Type B pancreatic cell (in vitro differentiated cells): ENCODE measurements at places on chromosomes 16 and 17. TPM values are rescaled to one million over a fixed set of nuclear protein-coding genes. Genes with fewer than 3 reads are reported as not detected.

- H3K27ac ChIP-seq, result no peak overlapping the region
- H3K4me3 ChIP-seq, result no peak overlapping the region
- H3K27me3 ChIP-seq, result no peaks in the 10 kb centered on the region
- no peak for DNase-seq
- H3K4me1 ChIP-seq, result no peaks in the 10 kb centered on the region
- peaks cover 26% of the 10 kb centered on the region for H3K36me3 ChIP-seq
Observed at GRCh38 chr17:78805301-78805700, 23.2 kb upstream of the CYTH1 start.

- H3K4me1 ChIP-seq, result no peaks in the 10 kb centered on the region
- no peak overlapping the region for H3K27ac ChIP-seq
- peaks cover 7% of the 10 kb centered on the region for H3K36me3 ChIP-seq
- no peak for DNase-seq
Observed at GRCh38 chr16:29984137-29984763, 10.6 kb downstream of the TAOK2 start.

GRCh38 chr17:70270554-70270953, 101.2 kb downstream of the KCNJ2 start:
- no peak for DNase-seq
- no peaks in the 10 kb centered on the region for H3K4me1 ChIP-seq
- H3K36me3 ChIP-seq, result no peaks in the 10 kb centered on the region
- H3K27me3 ChIP-seq, result no peaks in the 10 kb centered on the region
- H3K27ac ChIP-seq, result no peak overlapping the region

GRCh38 chr16:65574326-65574966, 452.6 kb upstream of the CDH11 start:
- no peaks in the 10 kb centered on the region for H3K36me3 ChIP-seq
- peaks cover 29% of the 10 kb centered on the region for H3K27me3 ChIP-seq
- no peak overlapping the region for H3K4me3 ChIP-seq
- H3K27ac ChIP-seq, result no peak overlapping the region
- DNase-seq, result no peak
- H3K4me1 ChIP-seq, result peaks cover 14% of the 10 kb centered on the region

- no peak overlapping the region for H3K4me3 ChIP-seq
- H3K27ac ChIP-seq, result no peak overlapping the region
Observed at GRCh38 chr17:80704381-80704819, 159.8 kb downstream of the RPTOR start.

- H3K27ac ChIP-seq, result no peak overlapping the region
- H3K36me3 ChIP-seq, result peaks cover 13% of the 10 kb centered on the region
- no peaks in the 10 kb centered on the region for H3K27me3 ChIP-seq
- H3K4me3 ChIP-seq, result no peak overlapping the region
- DNase-seq, result no peak
Observed at GRCh38 chr16:16019488-16019887, 70.1 kb downstream of the ABCC1 start.

- peaks cover 35% of the 10 kb centered on the region for H3K4me1 ChIP-seq
- DNase-seq, result no peak
- peaks cover 3% of the 10 kb centered on the region for H3K36me3 ChIP-seq
Observed at GRCh38 chr16:67406111-67406971, 9.9 kb downstream of the ZDHHC1 start.

SSTR5 gene
- total RNA-seq, result 0.43 and 1.8 TPM in 2 replicates

DNA sequence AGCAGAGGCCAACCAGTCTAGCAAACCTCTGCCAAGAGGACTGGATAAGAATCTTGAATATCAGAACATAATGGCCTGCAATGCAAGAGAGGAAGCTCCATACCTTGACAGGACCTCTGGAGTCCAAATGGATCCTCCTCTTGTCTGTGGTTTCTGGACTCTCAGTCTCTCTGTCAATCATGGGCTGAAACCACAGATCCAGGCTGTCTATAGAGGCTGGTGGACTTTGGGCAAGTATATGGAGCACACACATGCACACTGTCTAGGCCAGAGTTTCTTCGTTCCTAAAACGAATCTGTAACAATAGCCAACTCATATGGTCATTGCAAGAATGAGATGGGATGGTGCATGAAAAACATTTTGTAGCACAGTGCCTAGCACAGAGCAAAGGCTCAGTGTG, 37.7 kb downstream of the NLRC5 start:
- no peaks in the 10 kb centered on the region for H3K4me1 ChIP-seq
- H3K36me3 ChIP-seq, result no peaks in the 10 kb centered on the region
- no peak overlapping the region for H3K4me3 ChIP-seq
- peaks cover 19% of the 10 kb centered on the region for H3K27me3 ChIP-seq
- peak overlapping the region; percentile 46 for H3K27ac ChIP-seq
- DNase-seq, result no peak

DNA sequence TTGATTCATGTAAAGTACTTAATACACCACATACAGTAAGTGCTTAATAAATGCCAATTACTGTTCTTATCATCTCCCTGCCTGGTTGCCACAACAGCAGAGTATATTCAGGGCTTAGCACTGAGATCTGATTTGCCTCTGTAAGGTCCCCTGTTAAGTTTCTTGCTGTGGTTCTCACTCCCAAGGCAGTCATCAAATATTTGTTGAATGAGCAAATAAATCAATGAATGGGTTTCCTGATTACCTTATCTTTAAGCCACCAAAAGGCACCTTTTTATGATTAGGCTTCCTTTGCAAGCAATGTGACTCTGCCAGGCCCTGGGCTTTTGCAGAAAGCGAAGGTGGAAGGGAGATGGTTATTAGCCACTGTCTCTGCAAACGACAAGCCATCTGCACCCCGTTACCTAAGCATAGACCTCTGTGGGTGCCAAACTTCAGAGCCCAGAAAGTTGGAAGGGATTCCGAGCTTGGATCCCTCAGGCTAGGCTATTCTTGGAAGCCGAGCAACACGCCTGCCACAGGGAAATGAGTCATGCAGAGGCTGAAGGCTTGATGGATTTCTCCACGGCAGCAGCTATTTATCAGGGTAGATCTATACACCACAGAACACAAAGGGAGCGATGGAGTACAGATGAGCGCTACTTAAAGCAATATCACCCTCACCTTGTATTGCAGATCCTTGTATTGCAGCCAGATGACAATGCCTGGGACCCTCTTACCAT, 102.0 kb downstream of the GRIN2A start:
- H3K27ac ChIP-seq, result peak overlapping the region; percentile 8
- peaks cover 30% of the 10 kb centered on the region for H3K27me3 ChIP-seq
- peaks cover 4% of the 10 kb centered on the region for H3K36me3 ChIP-seq
- peak overlapping the region; percentile 51 for H3K4me3 ChIP-seq
- DNase-seq, result no peak

- H3K4me1 ChIP-seq, result peaks cover 21% of the 10 kb centered on the region
- H3K36me3 ChIP-seq, result no peaks in the 10 kb centered on the region
- no peak overlapping the region for H3K27ac ChIP-seq
Observed at GRCh38 chr16:86079255-86079885, 180.4 kb downstream of the IRF8 start.

- DNase-seq, result no peak
- H3K4me3 ChIP-seq, result peak overlapping the region; percentile 27
Observed at GRCh38 chr17:59754552-59754951, 47.1 kb downstream of the VMP1 start.

GRCh38 chr17:38711792-38712571, 6.9 kb downstream of the MLLT6 start:
- peaks cover 21% of the 10 kb centered on the region for H3K4me1 ChIP-seq
- H3K27ac ChIP-seq, result no peak overlapping the region
- no peak for DNase-seq
- H3K4me3 ChIP-seq, result no peak overlapping the region
- no peaks in the 10 kb centered on the region for H3K27me3 ChIP-seq

ITFG1 gene
- total RNA-seq, result 46.6 and 47.1 TPM in 2 replicates

GRCh38 chr16:78499399-78499798, 399.9 kb downstream of the WWOX start:
- H3K36me3 ChIP-seq, result no peaks in the 10 kb centered on the region
- no peak overlapping the region for H3K27ac ChIP-seq
- DNase-seq, result no peak
- H3K4me1 ChIP-seq, result peaks cover 8% of the 10 kb centered on the region
- no peaks in the 10 kb centered on the region for H3K27me3 ChIP-seq
- no peak overlapping the region for H3K4me3 ChIP-seq

GNAO1 gene
- total RNA-seq, result 13.2 and 20.1 TPM in 2 replicates

GRCh38 chr17:81870981-81871386, at the start of gene ARHGDIA:
Gene ARHGDIA, minus strand, starts transcription at chr17:81871337. Its CDS starts 1,407 bp downstream, at chr17:81869930.
- peak within 1 kb of the TSS; percentile 90 for H3K27ac ChIP-seq
- peaks cover 11% of the 10 kb centered on the region for H3K4me1 ChIP-seq
- no peaks in the 10 kb centered on the region for H3K36me3 ChIP-seq
- no peak for DNase-seq
- no peaks in the 10 kb centered on the region for H3K27me3 ChIP-seq

HOXB1 gene
- total RNA-seq, result 0.29 and 0.79 TPM in 2 replicates

UMOD gene
- total RNA-seq, result not detected in 2 replicates

DNA sequence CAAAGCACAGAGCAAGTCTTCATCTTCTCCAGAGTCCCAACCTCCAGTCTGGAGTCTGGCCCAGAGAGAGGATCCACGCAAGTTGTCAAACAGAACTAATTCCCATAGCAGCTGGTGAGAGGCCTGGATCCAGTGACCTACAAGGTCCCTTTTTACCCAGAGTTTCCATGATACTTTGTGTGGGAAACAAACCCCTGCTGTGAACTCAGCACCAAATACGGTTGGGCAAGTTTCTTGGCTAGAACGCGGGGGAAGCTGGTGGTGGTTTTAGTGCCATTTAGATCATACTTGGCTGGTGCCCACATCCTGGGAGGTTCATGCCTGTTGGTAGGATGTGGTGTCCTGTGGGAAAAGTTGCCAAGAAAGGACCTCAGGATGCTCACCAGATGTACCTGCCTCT, 18.1 kb downstream of the TMC7 start:
- no peaks in the 10 kb centered on the region for H3K36me3 ChIP-seq
- no peaks in the 10 kb centered on the region for H3K27me3 ChIP-seq
- no peak for DNase-seq
- no peaks in the 10 kb centered on the region for H3K4me1 ChIP-seq
- H3K27ac ChIP-seq, result no peak overlapping the region

GRCh38 chr16:17291289-17291688, 179.5 kb downstream of the XYLT1 start:
- no peak overlapping the region for H3K4me3 ChIP-seq
- H3K4me1 ChIP-seq, result peaks cover 10% of the 10 kb centered on the region
- H3K36me3 ChIP-seq, result no peaks in the 10 kb centered on the region
- H3K27ac ChIP-seq, result no peak overlapping the region
